ENCODE measurements at places on chromosomes 5 and 9.

DNA sequence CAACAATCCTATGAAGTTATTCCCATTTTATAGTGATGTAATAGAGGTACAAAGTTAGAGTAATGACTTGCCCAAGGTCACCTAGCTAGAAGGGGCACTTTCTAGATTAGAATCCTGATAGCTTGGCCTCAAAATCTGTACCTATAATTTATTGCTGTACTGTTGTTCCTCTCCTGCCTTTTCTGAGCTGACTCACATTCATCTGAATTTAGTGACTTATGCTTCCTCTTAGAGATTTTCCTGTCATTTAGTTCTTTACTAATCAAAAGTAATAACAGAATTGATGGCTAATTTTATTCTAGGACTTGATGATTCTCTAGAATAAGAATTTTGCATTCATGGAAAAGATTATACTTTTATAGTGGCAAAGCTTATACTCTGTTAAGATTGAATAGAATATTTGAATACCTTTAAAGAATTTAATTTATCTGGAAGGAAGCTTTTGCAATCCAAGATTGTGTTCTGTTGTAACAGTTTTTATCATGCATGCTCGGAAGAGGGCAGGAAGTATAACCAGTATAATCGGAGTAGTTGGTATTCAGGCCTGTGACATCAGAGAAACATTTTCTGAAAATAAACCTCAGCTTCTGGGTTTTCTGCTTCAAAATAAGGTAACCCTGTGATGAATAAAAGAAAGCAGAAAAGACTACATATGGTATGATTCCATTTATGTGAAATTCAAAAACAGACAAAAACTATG lies 21.3 kb downstream of the CYSTM1 start:
- no peak for DNase-seq

DNA sequence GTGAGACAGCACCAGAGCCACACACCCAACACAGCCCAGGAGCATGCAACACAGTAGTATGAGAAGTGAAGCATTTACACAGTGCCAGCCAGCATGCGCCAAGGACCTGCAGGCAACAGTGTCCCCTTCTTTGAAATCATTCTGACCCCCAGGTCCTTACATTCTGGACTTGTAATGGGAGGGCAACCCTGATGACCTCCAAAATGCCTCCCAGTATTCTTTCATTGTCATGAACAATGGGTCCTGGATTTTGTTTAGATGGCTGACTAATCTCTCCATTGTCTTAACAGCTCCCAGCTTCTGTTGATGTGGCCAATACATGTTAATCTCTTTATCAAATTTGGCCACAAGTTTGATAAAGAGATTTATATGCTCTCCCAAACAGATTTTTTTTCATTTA lies 417.1 kb downstream of the DMRTA1 start:
- no peak for DNase-seq

DNA sequence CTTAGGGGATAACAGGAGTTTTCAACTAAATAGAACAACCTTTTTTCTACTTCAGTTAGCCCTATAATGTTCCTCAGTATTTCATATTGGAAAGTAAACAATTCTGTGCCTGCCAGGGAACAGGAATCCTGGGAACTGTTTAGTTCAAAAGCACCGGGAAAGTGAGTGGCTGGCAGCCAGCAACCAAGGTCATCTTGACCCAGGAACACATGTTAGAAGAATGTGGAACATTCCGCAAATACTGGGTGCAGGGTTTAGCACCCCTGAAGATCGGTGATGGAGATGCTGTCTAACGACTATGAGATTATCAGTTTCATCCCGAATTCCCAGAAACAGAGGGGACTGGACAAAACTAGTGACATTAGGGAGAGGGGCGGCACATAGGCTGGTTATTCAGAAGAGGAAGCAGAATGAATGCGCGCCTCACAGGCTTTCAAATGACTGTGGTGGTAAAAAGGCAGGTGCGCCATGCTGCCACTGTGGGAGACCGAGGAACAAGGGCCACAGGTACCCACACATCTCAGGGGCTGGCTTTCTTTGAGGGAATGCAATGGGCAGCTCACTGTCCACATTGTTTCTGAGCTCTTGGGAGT lies 51.2 kb downstream of the IPPK start:
- DNase-seq = no peak

- DNase-seq = no peak
These were observed 59.4 kb downstream of the SIL1 start for GRCh38 chr5:139138809-139139208.

DNA sequence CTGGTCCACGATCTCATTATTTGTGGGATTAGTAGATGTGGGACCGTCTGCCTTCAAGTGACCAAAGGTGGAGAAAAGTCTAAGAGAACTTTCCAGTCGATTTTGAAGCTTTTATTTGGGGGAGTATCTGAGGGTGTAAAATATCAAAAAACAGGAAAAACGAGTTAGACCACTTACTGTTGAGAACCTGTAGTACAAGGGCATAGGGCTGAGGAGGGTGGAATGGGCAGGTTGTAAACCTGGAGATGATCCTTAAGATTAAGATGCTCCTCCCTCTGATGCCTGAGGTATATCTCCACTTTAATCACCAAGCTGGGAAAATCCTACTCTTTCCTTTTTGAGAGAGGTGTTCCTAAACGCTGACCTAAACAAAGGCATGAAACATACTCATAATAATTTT lies 32.0 kb upstream of the GTF2H2C start:
- no peak for DNase-seq

DNA sequence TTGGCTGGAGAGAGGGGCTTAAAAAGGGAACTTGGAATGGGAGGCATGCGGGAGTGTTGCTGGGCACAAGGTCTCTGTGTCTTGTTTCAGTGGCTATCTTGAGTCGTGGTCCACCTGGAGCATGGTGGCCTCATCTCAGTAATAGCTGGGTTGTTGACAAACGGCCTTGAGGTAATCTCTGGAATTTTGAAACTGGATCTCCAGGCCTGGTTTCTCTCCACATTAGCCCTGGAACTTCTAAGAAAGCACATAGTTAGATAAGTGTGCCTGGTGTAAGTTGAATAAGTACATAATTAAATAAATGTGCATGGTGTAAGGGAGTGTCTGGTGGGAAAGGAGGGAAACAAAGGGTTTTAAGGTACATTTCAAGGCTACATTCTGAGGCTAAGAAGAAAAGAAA lies 62.2 kb downstream of the INIP start:
- no peak for DNase-seq

DNA sequence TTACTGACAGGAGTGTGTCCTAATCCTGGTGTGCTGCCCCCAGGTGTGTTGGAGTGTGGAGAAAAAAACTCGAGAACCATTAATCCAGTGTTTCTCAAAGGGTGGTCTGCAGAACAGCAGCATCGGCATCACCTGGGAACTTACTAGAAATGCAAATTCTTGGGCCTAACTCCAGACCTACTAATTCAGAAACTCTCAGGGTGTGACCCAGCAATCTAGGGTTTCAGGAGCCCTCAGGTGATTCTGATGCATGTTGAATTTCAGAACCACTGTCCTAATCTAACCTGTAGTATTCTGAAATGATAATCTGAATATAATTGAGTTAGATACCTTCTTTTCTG lies 30.0 kb upstream of the IL6ST start:
- DNase-seq = no peak

- DNase-seq = no peak
These were observed 346.3 kb downstream of the TMEM167A start for GRCh38 chr5:82730913-82731312.

GRCh38 chr9:70566066-70566465 lies 151.6 kb upstream of the KLF9 start:
- DNase-seq = no peak

GRCh38 chr5:58021466-58021865 lies 438.4 kb downstream of the PLK2 start:
- no peak for DNase-seq

GRCh38 chr5:179486596-179487051 lies 63.7 kb upstream of the RUFY1 start:
- DNase-seq = no peak

DNA sequence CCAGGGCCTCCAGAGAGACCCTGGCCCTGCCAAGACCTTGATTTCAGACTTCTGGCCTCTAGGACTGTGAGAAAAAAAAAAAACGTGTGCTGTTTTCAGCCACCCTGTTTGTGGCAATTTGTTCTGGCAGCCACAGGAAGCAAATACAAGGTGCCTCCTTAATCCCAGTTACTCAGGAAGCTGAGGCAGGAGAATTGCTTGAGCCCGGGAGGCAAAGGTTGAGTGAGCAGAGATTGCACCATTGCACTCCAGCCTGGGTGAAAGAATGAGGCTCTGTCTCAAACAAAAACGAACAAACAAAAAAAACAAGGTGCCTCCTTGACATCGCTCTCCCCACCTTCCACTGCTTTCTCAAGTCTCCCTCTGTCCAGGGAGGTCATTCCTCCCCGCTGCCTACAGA lies 98.0 kb downstream of the GABBR2 start:
- DNase-seq = no peak

DNA sequence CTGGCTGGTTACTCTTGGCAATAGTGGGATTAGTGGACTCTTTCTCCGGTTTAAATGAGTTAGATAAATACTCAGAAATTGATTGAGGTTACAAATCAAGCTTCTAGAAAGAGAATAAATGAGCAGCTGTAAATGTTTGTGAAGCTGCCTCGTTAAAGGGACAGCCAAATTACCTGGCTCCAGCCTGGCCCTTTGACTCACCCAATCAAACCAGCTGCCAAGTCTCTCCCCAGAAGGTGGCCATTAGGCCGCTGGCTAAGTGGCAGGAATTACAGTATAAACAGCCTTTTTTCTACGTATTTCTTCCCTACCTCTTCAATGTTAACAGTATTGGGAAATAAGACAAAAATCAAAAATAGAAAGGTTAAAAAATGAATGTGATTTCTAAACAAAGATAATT lies 46.0 kb upstream of the SRFBP1 start:
- peak; percentile 65 for DNase-seq

GRCh38 chr9:84858364-84858763 lies 188.8 kb downstream of the NTRK2 start:
- DNase-seq = no peak

GRCh38 chr5:57445705-57446037 lies 36.9 kb downstream of the ACTBL2 start:
- DNase-seq = no peak

GRCh38 chr9:111113712-111114111 lies 75.4 kb upstream of the LPAR1 start:
- DNase-seq = no peak

DNA sequence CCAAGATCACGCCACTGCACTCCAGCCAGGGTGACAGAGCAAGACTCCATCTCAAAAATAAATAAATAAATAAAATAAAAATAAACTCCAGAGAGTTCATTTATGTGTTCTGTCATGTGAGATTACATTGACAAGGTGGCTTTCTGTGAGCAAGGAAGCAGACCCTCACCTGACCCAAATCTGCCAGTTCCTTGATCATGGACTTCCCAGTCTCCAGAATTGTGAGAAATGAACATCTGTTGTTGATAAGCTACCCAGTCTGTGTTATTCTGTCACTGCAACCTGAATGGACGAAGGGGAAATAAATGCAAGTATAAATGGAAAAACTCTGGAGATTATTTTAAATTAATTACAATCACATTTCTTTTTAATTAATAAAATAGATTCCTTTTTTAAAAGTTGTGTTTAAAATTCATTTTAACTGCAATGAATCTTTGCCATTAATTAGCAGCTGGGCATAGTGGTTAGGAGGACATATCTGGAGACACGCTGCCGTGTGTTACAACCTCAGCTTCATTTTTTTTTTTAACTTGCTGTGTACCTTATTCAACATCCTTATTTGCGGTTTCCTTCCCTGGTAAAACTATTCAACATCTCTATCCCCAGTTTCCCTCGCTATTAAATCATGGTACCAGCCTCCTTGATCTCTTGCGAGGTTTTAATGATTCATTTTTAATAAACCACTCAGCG lies 376.4 kb downstream of the CHSY3 start:
- no peak for DNase-seq

- DNase-seq = no peak
These were observed 351.8 kb downstream of the SPOCK1 start for GRCh38 chr5:137147346-137147745.

GRCh38 chr5:74903165-74903787 lies 37.1 kb upstream of the FAM169A start:
- DNase-seq = no peak

DNA sequence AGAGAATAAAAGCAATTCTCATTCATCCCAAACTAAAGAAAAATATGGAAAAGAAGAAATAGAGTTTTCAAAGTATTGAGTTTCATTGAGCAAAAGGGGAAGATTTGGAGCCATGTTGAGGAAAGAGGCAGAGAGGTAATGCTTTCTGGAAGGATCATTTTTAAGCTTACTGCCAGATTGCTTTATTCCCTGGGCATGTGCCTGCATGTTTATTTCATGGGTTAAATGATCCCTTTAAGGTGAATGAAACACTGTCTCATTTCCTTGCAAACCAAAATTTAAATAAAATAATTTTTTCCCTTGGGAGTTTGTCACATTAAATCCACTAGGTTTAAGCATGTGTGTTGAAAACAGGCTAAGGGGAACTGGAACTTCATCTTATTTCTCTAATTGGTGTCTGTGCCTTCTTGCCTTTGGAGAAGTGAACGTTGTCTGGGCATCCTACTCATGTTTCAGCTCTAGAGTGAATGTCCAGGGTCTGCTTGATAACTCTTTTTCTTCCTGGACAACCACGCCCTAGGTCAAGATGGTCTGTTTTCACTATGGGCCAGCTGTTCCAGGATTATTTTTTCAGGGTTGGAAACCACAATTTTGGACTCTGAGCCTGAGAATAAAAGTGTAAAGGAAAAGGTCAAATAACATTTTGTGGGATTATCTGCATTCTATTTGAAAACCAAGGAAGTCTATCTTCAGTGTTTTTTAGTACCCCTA lies 114.1 kb upstream of the ELL2 start:
- no peak for DNase-seq

DNA sequence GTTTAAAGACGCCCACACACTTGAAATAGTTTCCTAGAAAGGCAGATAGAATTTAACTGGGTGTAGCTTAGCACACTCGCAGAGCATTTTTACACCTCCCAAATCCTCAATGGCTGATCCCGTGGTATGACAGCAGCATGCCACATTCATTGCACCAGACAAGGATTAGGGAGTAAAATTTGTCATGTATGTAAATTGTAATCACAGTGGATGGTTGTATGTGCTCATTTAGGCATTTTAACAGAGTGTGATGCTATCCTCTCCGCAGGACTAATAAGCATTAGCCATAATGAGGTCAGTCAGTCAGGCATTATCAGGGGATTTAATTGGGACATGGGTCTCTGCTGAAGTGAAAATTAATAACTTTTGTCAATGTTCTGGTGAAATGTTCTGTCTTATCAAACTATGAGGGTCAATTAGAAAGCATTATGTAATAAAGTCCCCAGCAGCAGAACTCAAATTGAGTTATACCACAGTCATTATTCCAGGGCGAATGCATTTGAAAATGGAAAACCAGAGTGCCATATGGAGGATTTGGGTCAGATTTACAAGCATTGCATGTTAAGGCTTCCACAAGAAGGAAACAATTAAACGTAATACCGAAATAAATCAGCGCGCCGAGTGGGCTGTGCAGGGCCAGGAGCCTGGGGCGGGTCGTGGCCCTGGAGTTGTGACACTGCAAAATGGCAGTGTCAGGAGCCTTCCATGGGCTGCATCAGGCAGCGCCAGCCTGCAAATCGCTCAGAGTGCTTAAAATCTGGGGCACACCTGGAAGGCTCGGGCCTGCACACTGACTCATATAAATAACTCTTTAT lies 602.2 kb downstream of the BNC2 start:
- no peak for DNase-seq

Data from NCI-H2081 treated with DMSO at 0.1 percent for 48 hours (cell line).